ENCODE measurements at places on chromosomes 1 and 21.

- DNase-seq = no peak
These were observed 58.5 kb downstream of the EIF4G3 start for GRCh38 chr1:21118167-21118566.

DNA sequence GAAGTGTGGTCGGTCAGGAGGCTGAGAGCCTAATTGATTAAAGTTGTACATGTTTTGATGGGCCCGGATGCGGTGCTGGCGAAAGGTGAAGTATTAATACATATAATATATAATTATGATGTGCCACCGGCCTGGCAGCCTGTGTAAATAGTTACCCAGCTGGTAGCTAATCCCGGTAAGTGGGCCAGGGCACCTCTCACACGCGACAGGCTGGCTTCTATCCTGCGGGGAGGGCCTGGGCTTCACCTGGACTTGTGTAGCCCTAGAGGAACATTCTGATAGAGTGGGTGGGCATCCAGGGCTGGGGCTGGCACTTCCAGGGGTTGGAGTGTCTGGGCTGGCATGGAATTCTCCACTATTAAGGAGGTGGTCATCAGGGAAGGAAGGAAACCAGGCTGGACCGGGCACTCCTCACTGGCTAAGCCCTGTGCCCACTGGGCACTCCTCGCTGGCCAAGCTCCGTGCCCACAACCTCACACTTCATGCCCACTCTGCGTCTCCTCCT, 48.3 kb downstream of the IGSF21 start:
- DNase-seq = no peak

DNA sequence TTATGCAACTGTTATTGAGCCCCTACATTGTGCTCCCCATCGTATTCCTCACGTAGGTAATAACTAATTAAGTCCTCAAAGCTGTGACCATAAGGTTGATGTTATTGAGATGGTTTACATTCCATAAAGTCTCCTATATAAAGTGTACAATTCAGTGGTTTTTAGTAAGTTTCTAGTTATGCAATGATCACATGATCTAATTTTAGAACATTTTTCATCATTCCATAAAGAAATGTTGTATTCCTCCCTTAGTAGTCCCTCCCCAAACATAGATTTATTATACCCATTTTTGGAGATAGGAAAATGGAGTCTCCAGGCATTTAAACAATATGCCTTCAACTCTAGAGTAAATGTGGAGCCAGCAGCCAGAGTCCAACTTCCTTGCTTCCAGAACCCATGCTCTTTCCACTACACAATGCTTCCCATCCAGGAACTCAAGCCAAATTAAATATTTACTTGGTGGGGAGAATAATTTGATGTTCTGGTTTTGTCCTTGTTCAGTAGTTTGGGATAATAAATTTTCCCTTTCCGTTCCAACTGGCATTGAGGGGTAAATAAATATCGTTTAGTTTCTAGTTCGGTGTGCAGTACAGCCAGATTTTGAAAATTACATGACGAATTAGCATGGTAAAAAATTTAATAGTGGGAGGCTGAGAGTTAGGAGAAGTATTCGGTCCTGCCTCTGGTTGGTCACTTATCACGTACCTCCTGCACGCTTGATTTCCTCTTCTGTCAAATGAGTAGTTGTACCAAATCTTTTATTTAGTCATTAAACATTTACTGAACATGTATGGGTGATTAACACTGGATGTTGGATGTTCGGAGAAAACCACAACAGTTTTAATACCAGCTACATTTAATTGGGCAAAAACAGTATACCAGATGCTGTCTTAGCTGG, 66.3 kb downstream of the CACHD1 start:
- no peak for DNase-seq

DNA sequence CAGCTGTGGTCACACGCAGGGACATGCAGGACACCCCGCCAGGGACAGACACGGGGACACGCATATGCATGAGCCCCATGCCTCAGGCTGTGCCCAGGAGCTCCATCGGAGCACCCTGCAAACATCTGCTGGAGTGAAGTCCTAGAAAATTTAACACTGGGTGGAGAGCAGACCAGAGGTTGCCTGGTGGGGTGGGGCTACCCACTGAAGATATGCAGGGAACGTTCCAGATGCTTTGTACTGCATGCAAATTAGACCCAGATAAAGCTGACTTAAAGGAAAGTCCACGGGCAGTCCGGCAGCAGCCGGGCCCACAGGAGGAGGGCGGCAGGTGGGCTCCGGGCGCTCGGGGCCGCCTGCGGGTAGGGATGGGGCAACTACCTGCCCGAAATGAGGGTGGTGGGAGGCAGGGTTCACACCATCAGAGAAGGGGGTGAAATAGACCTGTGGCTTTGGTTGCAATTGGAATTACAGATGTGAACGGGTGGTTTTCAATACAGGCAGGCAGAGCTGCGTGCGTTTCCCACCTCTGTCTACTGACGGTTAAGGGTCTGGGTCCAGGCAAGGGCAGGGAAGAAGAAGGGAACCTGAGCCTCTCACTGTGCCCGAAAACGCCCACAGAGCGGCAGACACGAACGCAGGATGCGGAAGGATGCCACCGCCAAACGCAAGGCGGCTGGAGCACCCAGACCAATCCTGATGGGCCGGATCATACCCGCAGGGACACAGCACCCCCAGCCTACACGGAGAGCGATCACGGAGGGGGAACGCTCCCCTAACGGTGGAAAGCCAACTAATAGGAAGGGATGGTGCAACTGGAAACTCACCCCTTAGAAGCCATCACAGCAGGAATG, 21.0 kb downstream of the CFAP74 start:
- no peak for DNase-seq

GRCh38 chr1:204190212-204191211, 5.8 kb downstream of the KISS1 start:
- DNase-seq = no peak

GRCh38 chr1:28026329-28026728, 62.1 kb downstream of the EYA3 start:
- no peak for DNase-seq

DNA sequence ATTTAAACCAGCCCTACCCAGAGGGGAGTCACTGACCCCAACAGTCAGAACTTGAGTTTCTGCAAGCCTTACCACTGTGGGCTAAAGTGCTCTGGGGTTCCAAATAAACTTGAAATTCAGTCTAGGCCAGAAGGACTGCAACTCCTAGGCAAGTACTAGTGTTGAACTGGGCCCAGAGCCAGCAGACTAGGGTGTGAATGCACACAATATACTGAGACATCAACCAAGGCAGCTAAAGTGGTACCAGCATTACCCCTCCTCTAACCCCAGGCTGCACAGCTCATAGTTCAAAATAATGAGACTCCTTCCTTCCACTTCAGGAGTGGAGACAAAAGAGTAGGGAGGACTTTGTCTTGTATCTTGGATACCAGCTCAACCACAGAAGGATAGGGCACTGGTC, 18.9 kb upstream of the IL20 start:
- DNase-seq = no peak

DNA sequence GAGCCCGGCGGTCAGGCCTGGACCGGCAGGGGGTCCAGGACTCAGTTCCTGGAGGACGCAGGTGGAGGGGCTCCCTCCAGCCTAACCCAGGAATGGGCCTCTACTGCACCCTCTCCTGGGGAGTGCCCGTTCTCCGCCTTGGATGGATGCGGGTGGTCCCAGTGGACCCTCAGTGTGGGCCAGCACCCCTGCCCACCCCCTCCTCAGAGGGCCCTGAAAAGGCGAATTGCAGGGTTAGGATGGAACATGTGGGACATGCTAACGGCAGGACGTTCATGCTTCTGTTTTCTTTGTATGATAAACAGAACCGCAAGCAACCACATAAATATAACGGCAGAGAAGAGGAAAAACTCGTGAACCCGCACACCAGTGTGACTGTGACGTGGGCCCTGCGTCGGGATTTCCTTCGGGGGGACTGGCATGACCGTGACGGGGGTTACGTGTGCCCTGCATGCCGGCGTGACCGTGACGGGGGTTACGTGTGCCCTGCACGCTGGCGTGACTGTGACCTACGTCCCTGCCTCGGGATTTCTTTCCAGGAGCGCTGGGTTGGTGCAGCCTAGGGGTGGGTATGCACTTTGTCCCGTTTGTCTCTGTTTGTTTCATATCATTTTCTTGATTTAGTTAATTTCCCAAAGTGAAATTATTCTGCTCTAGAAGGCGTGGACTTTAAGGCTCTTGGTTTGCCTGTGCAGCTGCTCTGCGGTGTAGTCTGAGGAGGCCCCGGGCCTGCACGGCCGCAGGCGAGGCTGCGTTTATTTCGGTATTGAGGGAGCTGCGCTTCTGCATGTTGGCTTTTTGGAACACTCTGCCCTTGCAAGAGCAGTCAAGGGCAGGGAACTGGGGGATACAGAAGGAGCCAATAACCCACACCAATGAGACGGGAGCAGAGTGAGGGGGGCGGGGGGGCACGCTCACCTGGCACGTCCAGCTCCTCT, 3.1 kb downstream of the FTCD start:
- DNase-seq = peak; percentile 8

DNA sequence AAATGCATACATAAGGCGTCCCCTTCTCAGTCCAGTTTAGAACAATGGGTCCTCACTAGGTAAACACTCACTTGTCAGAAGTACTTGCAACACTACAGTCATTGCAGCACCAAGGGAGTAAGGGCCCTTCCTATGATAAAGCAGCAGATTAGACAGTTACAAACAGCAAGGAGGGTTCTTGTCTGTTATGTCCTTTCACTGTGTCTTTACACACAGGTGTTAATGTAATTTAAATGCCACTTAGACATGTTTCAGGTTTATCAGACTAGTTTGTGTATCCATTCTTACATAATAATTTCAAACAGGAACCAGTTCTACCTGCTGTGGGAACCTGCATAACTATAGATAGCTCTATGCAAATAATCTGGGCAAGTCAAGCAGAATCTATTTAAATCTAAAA, 105.6 kb upstream of the USH2A start:
- no peak for DNase-seq

- no peak for DNase-seq
These were observed 91.2 kb downstream of the UBIAD1 start for GRCh38 chr1:11364170-11364569.

- DNase-seq = no peak
These were observed 23.8 kb downstream of the DDX20 start for GRCh38 chr1:111779546-111779945.

DNA sequence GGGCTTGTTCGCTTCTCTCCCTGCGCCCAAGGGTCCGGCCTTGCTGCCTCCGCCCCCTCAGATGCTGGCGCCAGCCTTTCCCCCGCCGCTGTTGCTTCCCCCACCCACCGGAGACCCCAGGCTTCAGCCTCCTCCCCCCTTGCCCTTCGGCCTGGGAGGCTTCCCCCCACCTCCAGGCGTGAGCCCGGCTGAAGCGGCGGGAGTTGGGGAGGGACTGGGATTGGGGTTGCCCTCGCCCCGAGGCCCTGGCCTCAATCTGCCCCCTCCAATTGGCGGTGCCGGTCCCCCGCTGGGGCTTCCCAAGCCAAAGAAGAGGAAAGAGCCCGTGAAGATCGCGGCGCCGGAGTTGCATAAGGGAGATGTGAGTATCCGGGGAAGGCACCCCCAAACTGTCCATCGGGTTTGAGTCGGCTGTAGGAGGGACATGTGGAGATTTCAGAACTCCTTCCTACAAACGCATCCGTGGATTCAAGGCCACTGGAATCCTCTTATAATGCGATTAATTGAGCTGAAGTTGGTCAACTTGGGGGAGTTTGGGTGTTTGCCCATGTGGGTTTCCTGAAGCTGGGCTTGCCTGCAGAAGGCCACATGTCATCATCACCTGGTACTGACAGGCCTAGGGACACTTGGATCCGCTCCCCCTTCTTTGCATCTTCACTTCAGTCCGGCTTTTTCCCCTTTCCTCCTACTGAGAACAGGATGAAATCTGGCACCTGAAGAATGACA, 707 bp downstream of the PRCC start:
- no peak for DNase-seq

- no peak for DNase-seq
These were observed 56.8 kb upstream of the IRF2BP2 start for GRCh38 chr1:234666761-234667160.

DNA sequence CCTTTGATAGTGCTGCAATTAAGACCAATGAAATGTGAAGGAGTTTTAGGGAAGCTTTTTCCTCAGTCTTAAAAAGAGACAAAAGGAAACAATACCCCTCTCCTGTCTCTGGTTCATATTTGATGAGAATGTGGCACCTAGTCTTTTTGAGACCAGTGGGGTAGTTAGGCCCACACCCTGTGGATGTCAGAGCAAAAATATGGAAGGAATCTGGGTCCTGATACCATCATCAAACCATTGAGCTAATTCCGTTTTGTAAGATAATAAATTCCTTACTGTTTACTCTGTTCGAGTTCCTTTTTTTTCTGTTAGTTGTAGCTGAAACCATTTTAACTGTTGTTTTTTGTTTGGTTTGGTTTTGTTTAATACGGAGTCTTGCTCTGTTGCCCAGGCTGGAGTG, 33.3 kb downstream of the PTPRC start:
- DNase-seq = no peak

- no peak for DNase-seq
These were observed 518.7 kb downstream of the RWDD3 start for GRCh38 chr1:95752515-95753381.

Measured in posterior cingulate gyrus (tissue), 11 donors.